Activated T-cell treated with anti-CD3 and anti-CD28 coated beads for 1 hour (primary cell): ENCODE measurements at places on chromosomes 1 and 21.

DNA sequence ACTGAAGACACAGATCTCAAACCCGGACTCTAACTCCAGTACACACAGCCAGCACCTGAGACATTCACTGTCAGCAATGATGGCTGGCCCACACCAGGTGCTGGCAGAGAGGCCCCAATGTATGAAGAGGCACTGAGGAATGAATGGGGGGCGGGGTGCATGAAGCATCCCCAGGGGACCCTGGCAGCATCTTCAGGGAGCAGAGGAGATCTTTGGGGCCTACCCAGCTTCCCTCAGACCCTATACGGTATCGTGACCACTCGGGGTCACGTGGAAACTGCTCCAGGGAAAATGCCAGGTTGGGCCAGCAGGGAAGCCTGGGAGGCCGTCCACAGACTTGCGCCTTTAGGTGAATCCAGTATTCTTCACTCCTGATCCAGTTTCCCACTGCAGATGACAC, 84.3 kb downstream of the NPHP4 start:
- DNase-seq: no peak

- DNase-seq: no peak
These were observed 284.5 kb upstream of the USP25 start for GRCh38 chr21:15445327-15445726.

- DNase-seq: no peak
These were observed 103.3 kb downstream of the GDAP2 start for GRCh38 chr1:117826119-117826518.

- no peak for DNase-seq
These were observed 19.5 kb downstream of the OTUD3 start for GRCh38 chr1:19901653-19902052.

- DNase-seq: no peak
These were observed 248.6 kb upstream of the DEPDC1 start for GRCh38 chr1:68745451-68745850.

DNA sequence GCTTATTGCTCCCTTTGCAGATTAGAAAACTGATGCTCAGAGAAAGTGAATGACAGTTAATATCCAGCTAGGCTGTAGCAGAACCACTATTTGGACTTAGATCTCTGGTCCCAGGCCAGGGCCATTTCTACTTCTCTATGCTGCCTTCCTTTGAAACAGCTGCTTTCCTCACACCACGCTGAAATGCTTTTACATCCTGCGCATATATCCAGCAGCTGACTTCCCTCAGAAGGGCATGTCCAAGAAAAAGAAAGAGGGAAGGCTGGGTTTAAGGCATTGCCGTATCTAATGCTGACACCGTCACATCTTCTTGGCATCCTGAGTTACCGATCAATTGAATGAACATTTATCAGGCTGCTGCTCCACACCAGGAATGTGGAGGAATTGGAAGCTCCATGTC, 122.4 kb downstream of the UBE2U start:
- DNase-seq: no peak

DNA sequence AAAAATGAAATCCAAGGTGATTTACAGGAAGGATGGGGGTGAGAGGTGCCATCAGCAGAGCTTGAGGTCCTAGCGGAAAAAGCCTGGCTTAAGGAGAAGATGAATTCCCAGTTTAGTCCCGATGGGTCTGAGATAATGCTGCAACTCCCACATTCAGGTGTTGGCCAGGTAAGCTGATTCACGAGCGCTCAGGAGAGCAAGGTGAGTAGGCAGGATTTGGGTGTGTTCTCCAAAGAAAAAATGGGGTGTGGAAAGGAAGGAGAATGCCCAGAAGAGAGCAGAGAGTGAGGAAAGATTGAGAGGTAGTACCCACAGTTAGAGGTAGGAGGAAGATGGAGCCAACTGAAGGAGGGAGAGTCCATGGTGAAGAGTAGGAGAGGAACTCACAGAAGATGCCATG, 12.5 kb downstream of the RIMS3 start:
- no peak for DNase-seq

DNA sequence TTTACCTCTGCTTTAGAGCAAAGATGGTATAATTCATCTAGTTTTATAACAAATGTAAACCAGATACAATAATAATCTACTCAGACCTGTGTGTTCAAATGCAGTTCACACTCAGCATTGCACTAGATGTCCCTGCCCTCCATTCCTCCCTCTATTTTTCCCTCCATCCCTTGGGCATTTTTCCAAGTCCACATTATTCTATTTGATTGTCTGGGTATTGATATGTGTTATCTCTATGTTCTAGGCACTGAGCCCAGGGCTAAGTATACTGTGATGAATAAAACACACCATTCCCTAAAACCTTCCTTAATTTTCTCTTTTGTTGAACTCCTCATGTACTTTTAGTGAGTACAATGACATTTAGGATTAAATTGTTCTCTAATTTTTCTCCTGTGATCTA, 66.2 kb upstream of the HMCN1 start:
- DNase-seq: no peak

GRCh38 chr1:156912861-156913808, 7.3 kb upstream of the LRRC71 start:
- no peak for DNase-seq

DNA sequence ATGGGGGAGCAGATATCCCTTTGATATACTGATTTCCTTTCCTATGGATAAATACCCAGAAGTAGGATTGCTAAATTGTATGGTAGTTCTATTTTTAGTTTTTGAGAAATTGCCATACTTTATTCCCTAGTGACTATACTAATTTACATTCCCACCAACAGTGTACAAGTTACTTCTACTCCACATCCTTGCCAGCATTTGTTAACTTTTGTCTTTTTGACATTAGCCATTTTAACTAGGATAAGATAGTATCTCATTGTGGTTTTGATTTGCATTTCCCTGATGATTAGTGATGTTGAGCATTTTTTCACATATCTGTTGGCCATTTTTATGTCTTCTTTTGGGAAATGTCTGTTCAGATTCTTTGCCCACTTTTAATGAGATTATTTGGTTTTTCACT, 620.6 kb upstream of the CAMK1G start:
- no peak for DNase-seq

DNA sequence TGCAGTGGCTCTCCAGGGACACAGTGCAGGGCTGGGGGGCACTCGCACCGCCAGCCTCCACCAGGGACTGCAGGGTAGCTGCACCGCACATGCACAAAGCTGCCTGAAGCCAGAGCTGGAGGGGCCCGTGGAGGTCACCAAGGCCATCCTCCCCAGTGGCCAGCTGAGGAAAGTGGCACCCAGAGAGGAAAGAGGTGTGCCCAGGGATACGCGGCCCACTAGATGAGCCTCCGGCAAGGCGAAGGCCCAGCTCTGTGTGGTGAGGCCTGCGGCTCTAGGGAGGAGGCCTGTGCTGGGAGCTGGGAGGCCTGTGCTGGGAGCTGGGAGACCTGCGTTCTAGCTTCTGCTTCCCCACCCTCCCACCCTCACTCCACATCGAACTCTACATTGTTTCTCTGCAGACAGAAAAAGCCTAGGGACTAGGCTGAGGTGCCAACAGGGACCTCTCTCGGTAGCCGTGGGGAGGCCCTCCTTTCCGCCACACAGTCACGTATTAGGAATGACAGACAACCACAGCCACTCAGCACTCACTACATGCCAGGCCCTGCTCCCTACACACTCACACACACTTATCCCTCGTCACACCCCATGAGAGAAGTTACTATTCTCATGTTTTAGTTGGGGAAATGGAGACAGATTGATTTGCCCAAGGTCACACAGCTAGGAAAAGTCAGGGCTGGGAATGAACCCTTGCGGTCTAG, 921 bp upstream of the ASCL5 start:
- DNase-seq: no peak

DNA sequence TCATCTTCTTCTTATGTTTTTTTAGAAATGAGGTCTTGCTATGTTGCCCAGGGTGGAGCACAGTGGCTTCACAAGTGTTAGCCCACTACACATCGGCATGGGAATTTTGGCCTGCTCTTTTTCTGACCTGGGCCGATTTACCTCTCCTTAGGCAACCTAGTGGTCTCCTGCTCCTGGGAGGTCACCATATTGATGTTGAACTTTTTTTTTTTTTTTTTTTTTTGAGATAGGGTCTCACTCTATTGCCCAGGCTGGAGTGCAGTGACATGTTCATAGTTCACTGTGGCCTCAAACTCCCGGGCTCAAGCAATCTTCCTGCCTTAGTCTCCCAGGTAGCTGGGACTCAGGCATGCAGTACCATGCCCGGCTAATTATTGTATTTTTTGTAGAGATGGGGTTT, 7.5 kb downstream of the AK2 start:
- DNase-seq: no peak

- no peak for DNase-seq
These were observed 1049.5 kb upstream of the ADGRL2 start for GRCh38 chr1:80751204-80751603.

- no peak for DNase-seq
These were observed 155.4 kb downstream of the PGBD5 start for GRCh38 chr1:230270559-230271281.

DNA sequence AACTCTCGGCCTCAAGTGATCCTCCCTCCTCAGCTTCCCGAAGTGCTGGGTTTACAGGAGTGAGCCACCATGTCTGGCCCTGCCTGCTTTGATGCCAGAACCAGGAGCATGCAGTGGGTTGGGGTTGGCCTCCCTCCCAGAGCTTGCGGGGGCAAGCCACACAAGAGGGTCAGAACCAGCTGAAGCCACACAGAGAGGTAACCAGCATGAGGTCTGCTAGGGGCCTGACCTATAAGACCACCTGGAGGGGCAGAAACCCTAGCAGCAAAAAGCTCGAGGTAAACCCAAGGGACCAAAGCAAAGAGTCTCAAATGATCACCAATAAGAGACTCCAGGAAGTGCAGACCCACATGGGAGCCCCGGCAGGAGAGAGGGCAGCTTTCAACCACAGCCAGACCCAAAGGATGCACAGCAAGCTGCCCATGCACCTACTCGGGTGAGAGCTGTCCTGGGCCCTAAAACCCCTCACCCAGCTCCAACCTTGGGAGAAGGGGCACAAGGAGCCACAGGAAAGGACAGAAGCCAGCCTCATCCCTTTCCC, 81.2 kb downstream of the TOMM20 start:
- DNase-seq: no peak

GRCh38 chr1:84985365-84985764, 11.5 kb downstream of the MCOLN2 start:
- no peak for DNase-seq

- no peak for DNase-seq
These were observed 16.8 kb downstream of the FLG2 start for GRCh38 chr1:152343006-152343405.

- DNase-seq: no peak
These were observed 43.5 kb downstream of the GBP6 start for GRCh38 chr1:89407360-89407759.

DNA sequence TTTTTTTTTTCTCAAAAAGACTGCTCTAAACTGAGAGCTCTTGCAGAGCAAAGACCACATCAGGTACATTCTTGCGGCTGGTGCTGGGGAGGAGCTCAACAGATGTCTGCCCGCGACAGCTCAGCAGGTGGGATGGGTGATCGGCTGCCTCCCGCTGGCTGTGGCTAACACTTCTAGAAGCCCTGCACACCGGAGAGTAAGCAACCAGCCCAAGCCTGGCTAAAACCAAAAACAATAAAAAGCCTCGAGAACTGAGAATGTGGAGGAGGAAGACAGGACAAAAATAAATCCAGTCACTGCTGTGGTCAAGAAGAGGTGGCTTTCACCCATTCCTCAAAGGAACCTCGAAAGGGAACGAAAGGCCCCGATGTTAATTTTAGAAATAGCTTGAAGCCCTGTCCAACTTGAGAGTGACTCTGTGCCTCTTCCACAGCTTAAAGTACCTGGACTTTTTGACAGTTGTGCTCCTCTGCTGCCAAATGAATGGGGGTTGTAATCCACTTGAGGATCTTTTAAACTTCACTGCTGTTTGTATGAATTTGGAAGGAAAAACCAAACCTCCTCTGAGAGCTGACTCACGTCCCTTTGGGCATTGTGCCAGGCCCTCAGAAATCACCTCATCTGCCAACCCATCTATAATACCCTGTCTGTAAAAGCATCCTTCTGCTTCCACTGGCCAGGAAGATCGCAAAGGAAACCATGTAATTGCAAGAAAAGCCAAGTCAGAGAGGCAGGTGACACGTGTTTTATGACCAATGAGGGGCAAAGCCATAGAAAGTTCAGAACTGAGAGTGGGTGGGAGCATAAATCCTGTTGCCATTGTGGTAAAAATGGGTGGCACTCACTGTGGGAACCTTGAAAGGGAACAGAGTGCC, 78.6 kb downstream of the KCNN3 start:
- DNase-seq: peak; percentile 68

- no peak for DNase-seq
These were observed 12.6 kb downstream of the MCL1 start for GRCh38 chr1:150566589-150567340.

- no peak for DNase-seq
These were observed 967 bp downstream of the CENPS start for GRCh38 chr1:10431070-10431730.

- no peak for DNase-seq
These were observed 22.8 kb downstream of the A3GALT2 start for GRCh38 chr1:33297911-33298622.

- DNase-seq: no peak
These were observed 99.0 kb downstream of the PLXNA2 start for GRCh38 chr1:208145167-208145566.

- no peak for DNase-seq
These were observed 104.2 kb downstream of the IGSF21 start for GRCh38 chr1:18211764-18212163.

DNA sequence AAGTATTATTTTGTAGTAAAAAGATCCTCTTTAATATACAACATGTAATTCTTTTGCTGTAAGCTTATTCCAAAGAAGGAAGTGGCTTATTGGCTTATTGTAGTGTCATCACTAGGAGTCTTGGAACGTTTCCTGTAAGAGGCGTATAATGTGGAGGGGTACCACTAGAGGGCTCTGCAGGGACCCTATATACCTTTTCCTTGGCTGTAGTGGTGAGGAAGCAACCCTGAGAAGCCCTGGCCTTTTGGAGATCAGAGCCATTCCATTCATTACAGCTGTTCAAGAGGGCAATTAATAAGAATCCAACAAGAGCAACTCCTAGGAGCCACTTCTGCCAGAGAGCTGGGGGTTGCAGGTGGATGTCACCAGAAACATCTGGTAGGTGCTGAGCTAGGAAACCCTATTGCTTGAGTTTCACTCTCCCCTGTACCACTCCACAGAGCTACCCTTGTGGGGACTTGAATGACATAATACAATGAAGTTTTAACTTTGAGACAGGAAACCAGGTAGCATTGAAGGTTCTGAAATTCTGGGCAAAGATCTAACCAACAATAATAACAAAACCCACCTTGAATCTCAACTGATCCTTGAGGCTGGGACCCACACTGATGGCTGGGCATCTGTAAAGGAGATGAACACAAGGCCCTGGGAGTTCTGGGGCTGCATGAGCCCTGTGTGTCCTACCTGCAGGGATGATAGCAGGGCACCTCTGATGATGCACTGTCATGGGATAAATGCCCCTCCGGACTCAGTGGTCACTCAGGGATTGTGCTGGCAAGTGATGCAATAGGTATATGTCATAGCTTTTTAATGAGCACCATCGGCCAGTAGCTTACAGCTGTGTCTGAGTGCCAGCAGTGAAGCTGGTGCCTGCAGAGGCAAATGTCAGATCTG, 160.2 kb upstream of the COA6 start:
- no peak for DNase-seq

GRCh38 chr1:9309080-9309479, 16.4 kb downstream of the SPSB1 start:
- DNase-seq: no peak

- no peak for DNase-seq
These were observed 4.4 kb downstream of the RCSD1 start for GRCh38 chr1:167634435-167634834.

- DNase-seq: no peak
These were observed 18.2 kb upstream of the PTGFRN start for GRCh38 chr1:116891396-116892079.
